ENCODE measurements at places on chromosomes 2 and 18. TPM values are rescaled to one million over a fixed set of nuclear protein-coding genes. Genes with fewer than 3 reads are reported as not detected.

TCF7L1 gene
- 57.2 TPM for total RNA-seq

GPAT2 gene
- total RNA-seq: not detected

- no peak for DNase-seq
Observed at GRCh38 chr2:236572482-236572881, 2.9 kb downstream of the ACKR3 start.

GRCh38 chr2:31511376-31511775 is 69.4 kb downstream of the SRD5A2 start:
- no peak for DNase-seq

LHCGR gene
- total RNA-seq: not detected

SLC8A1 gene
- 7.1 TPM for total RNA-seq

DNA sequence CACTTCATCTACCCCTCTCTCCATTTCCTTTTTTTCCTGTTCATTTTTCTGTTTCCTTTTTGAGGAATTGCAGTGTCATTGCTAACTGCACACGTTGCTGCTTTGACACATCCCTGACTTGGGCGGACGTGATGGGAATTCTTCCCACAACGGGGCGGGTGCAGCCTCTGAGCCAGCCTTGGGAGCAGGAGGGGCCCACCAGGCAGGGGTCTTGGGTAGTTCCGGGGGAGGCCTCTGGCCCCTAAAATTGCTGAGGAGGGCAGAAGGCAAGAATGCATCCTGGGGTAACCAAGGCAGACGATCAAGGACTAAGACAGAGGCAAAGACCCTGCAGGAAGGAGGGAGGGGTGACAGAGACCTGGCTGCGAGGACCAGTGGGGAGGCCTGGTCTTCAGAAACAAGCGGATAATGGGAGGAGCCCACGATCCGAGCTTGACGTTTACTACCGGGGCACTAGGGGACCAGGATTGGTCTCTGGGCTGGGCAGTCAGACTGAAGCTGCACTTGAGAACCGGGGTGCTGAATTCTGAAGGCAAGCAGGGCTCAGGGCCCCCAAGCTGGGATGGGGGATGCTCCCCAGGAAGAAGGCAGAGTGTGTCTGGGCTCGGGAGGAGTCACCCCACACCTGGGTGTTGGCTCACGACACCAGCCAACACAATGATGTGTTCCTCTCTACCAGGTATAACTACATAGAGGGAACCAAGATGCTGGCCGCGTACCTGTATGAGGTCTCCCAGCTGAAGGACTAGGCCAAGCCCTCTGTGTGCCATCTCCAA is 14.8 kb upstream of the CNDP1 start:
- no peak for DNase-seq
